Breast epithelium (tissue), 4 donors: ENCODE measurements at places on chromosomes 11 and 22. TPM values are rescaled to one million over a fixed set of nuclear protein-coding genes. Genes with fewer than 3 reads are reported as not detected.

Gene OR51B5
- total RNA-seq: 0.32 TPM

Gene TYR
- not detected for total RNA-seq

Gene CEP126
- total RNA-seq: 14.7 TPM

Gene NFAM1
- total RNA-seq: 1.5 TPM

Gene MMP27
- 2.1 TPM for total RNA-seq

Gene UCP3
- total RNA-seq: 5.9 TPM

Gene MPZL3
- 0.64 TPM for total RNA-seq

Gene KIAA1671
- 36.4 TPM for total RNA-seq

Gene TMEM9B
- 47.5 TPM for total RNA-seq

Gene SCGB1A1
- total RNA-seq: not detected

Gene ASPHD2
- total RNA-seq: 0.64 TPM

Gene SLC25A22
- total RNA-seq: 11.5 TPM

DNA sequence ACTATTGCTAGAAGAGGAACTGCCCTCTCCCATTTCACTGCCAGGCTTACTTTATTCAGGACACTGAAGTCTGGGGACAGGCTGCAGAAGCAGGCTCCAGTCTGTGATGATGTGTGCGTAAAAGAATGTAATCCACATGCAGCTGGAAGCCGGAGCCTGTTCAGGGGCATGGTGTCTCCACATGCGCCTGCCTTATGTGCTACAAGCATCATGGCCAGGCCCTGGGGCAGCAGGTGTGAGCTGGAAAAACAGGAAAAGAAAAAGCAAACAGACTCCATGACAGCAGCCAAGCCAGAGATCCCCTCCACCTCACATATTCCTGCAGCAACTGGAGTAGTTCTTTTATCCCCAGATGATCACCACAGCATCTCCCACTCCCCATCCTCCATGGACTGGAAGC lies 33.4 kb downstream of the ARFGAP2 start:
- DNase-seq: peak; percentile 83

GRCh38 chr11:35641171-35641897 lies 21.2 kb upstream of the TRIM44 start:
- no peak for DNase-seq

GRCh38 chr11:8019314-8020243 lies 32.4 kb downstream of the EIF3F start:
- no peak for DNase-seq

- no peak for DNase-seq
These were observed 113.8 kb downstream of the NECTIN1 start for GRCh38 chr11:119615003-119615881.

GRCh38 chr22:28075358-28075981 lies 156.4 kb upstream of the PITPNB start:
- no peak for DNase-seq

- no peak for DNase-seq
These were observed 28.0 kb downstream of the MOB2 start for GRCh38 chr11:1458340-1459218.

DNA sequence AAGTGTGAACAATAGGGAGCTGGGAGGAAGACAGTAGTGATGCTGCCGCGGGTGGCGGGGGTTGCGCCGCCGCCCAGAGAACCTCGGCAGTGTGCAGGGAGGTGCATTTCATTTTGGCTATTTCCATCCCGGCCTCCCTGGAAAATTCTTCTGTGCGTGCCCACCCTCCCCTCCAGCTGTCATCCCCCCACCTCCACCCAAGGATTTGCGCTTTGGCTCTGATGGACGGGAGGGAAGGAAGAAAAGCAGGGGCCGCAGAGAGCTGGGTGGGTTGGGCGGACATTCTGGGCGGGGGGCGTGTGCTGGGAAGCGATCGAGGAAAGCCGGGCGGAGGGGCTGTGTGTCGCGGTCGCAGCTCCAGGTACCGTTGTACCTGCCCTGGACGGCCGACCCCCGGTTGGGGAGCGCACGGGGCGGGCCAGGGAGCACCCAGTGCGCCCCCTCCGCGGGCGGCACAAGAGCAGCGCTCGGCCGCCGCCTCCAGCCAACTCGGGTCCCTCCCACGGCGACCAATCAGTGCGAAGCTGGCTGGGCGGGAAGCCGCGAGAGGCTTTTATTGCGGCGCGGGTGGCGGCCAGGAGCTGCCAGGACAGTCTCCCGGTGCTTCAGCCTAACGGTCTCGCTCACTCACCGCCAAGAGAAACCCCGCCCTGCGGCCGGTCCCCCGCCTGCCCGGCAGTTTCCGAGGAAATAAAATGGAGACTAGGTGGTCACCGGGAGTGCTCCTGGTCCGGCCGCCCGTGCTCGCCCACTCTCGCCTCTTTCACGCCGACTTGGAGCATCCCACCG lies 1.6 kb downstream of the NCAM1 start:
- no peak for DNase-seq

DNA sequence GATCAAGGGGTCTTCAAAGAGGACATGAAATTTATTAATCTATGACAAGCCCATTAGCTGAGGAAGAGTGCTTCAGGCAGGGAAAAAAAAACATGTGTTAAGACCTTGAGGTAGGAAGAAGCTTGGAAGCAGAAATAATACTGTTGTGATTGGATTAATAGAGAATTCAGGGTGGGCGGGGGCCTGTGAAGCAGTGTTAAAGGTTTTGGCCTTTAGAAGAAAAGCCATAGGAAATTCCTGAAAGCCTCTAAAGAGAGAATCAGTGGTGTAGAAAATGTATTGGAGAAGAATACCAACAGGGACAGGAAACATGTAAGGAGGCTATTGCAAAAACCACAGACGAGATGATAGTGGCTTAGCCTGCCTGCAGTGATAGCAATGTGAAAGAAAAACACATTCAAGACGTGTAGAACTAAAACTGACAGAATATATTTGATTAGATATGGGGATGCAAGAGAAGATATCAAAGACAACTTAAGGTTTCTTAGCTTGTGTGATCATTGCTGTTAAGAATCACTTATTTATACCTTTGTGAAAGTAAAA lies 404.4 kb upstream of the ANO3 start:
- no peak for DNase-seq

GRCh38 chr11:18492888-18493287 lies 33.9 kb downstream of the TSG101 start:
- no peak for DNase-seq

- DNase-seq: no peak
These were observed 4.8 kb upstream of the CHKB start for GRCh38 chr22:50587407-50587806.

- DNase-seq: no peak
These were observed 60.8 kb upstream of the SC5D start for GRCh38 chr11:121231576-121232278.
